AG04450 (cell line): ENCODE measurements at places on chromosomes 3 and 15. TPM values are rescaled to one million over a fixed set of nuclear protein-coding genes. Genes with fewer than 3 reads are reported as not detected.

The TRIM71 gene
- not detected in 2 replicates for polyA plus RNA-seq

The KLF15 gene
- 0.38 and 0.53 TPM in 2 replicates for polyA plus RNA-seq

The DNAJC13 gene
- polyA plus RNA-seq, result 37.5 and 50.5 TPM in 2 replicates

The MNS1 gene
- 1.3 and 1.9 TPM in 2 replicates for polyA plus RNA-seq

The LXN gene
- 281 and 347 TPM in 2 replicates for polyA plus RNA-seq

The CIP2A gene
- 5.6 and 6.2 TPM in 2 replicates for polyA plus RNA-seq

The CRYGS gene
- polyA plus RNA-seq, result 1.6 and 2.0 TPM in 2 replicates

The GPR27 gene
- polyA plus RNA-seq, result not detected in 2 replicates

The RAD51 gene
- polyA plus RNA-seq, result 5.1 and 6.0 TPM in 2 replicates

The LSMEM2 gene
- not detected in 2 replicates for polyA plus RNA-seq

GRCh38 chr3:180335050-180335449, 266.9 kb upstream of the TTC14 start:
- DNase-seq, result no peak

DNA sequence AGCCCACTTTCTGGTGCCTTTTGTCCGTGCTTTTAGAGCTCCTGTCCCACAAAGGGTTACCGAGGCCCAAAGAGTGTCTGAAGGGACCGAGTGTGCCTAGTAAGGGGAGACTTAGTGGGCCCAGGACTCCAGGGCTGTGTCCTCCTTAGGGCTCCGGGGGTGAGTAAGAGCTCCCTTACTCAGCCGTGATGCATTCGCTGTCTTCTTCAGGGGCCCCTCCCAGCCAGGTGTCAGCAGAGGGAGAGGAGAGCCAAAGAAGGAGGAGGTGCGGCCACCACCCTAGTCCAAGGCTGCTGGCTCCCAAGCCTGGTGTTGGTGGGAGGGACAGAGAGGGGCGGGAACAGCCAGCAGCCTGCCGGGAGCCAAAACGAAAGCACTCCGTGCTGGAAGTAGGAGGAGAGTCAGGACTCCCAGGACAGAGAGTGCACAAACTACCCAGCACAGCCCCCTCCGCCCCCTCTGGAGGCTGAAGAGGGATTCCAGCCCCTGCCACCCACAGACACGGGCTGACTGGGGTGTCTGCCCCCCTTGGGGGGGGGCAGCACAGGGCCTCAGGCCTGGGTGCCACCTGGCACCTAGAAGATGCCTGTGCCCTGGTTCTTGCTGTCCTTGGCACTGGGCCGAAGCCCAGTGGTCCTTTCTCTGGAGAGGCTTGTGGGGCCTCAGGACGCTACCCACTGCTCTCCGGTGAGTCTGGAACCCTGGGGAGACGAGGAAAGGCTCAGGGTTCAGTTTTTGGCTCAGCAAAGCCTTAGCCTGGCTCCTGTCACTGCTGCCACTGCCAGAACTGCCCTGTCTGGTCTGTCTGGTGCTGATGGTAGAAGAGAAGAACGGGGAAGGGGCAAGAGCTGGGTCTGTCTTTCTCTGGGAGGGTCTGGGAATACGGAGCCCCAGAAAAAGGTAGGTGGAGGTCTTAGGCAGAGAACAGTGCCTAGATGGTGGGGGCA, at the start of gene IL17RC:
IL17RC (plus strand) TSS at position 365 of the 947 bp plus-strand sequence; CDS start at position 583, 218 bp downstream.
- peak; percentile 39 for DNase-seq

DNA sequence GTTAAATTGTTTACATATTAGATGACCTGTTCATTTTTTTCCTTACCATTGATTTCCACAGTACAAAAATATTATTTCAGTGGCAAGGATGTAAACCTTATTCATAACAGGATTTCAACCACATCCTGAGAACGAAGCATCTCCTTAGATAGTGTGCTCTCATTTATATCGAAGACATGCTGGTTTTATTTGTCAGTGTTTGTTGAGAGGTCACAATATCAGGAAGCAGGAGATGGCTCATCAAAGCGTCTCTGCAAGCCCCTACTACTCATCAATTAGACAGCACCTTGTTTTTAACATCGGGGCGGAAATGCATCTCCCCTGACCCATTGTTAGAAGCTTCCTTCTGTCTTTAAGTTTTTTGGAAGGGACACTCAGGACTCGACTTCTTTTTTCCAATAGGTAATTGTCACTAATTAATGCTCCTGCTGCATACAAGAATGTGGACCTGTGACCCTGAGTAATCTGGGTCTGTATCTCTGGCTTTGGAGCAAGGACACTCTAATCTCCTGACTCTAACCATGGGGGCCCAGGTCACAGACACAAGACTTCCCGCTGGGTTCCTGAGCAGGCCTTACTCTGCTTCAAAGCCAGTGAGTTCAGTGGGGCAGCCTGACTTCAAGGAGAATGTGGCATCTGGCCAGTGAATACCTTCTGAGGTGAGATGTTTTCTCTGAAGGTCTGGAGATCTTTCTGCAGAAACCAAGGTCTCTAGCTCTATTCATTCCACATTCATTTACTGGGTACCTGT, 50.3 kb downstream of the MECOM start:
- no peak for DNase-seq

- no peak for DNase-seq
Observed at GRCh38 chr3:101077361-101078011, 84.3 kb upstream of the ABI3BP start.

- DNase-seq, result no peak
Observed at GRCh38 chr15:42368096-42368495, 8.8 kb downstream of the CAPN3 start.

DNA sequence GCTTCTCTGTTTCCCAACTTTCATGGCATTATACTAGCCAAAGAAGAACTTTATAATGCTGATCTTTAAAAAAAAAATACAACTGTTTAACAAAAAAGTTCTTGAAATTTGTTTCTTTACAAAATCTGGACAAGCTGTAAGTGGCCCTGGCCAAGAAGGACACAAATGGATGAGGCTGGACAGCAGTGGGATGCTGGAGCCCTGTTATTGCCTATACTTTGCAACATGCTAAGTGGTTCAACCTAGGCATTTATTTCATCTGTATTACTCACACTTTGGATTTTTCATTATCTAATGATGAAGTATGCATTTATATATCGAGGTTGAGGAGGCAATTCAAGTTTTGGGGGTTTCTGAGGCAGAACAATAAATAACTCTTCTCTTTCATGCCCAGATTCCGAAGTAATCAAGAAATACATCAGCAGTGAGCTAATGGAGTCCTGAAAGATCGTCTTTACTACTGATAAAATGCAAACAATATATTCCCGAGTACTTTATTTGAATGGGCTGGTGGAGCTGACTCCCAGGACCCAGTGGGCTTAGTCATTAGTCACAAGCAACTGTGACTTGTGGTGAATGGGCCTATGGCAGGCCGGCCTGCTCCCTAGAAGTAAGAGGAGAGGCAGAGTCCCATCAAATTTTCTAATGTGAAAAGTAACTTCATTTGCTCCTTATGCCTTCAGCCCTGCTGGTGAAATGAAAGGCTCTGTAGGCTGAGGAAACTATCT, 177.3 kb upstream of the DPH6 start:
- DNase-seq, result no peak

GRCh38 chr15:69172847-69173246, 12.4 kb downstream of the GLCE start:
- DNase-seq, result no peak

- DNase-seq, result no peak
Observed at GRCh38 chr3:42177068-42177800, 86.1 kb downstream of the TRAK1 start.

- no peak for DNase-seq
Observed at GRCh38 chr3:134037168-134037567, 7.4 kb upstream of the SLCO2A1 start.

GRCh38 chr3:72157748-72158638, 373.0 kb upstream of the PROK2 start:
- DNase-seq, result no peak

- DNase-seq, result peak; percentile 29
Observed at GRCh38 chr3:73365756-73366397, 258.9 kb downstream of the PDZRN3 start.

GRCh38 chr15:71780115-71780976, 30.0 kb upstream of the NR2E3 start:
- no peak for DNase-seq

DNA sequence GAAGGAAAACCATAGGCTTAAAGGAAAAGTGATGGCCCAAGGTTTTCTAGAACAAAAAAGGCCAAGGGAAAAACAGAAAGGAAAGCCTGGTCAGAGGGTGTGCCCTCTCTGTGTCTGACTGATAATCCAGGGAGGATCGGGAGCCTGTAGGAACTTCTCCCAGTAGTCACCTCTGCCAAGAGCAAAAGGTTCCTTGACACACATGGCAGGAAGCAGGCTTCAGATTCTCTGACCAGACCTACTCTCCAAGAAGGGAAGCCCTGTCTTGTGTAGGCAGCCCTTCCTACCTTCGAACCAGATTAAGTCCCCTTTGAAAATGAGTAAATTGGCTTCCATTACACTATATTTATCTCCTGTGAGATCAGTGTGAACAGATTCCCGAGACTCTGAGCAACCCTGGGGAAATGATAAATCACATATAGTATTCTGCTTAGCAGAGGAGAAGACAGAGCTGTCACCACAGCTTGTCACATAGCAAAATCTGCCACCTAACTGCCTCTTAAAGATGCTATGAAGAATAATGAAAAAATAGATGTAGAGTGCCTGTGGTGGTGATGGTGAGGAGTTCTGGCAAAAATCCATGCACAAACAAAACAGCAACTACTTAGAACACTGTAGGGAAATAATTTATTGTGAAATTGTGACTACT, 38.8 kb downstream of the PARP14 start:
- no peak for DNase-seq

DNA sequence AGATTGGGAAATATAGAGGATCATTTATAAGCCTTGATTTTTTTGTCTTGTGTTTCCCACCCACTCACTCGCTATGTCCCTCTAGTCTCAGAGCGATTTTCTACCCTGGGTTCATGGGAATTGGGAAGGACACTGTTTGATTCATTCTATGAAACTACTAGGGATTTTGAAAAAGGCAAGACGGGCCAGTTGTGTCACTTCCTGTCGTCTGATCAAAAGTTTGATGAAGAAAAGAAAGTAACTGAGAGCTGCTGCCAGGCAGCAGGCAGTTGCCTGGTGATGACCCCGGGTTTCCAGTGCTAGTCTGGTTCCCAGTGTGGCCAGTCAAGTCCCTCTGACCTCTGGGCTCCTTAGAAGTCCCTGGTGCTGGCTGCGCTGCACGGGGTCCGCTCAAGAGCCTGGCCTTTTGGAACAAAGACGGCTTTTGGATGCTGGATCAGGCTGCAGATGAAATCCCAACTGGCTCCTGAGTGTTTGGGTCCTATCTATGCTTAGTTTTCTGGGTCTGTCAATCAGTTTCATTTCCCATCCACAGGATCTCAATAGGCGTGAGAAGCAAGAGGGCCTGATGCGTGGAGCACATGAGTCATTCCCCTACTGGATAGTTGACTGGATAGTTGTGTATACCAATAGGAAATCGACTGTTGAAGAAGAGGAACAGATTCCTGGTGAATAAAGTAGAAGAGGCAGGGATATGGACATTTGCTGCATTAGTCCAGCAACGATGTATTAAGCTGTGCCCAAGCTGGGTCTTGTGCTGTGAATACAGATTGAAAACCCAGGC, 89.7 kb downstream of the EEFSEC start:
- DNase-seq, result no peak

DNA sequence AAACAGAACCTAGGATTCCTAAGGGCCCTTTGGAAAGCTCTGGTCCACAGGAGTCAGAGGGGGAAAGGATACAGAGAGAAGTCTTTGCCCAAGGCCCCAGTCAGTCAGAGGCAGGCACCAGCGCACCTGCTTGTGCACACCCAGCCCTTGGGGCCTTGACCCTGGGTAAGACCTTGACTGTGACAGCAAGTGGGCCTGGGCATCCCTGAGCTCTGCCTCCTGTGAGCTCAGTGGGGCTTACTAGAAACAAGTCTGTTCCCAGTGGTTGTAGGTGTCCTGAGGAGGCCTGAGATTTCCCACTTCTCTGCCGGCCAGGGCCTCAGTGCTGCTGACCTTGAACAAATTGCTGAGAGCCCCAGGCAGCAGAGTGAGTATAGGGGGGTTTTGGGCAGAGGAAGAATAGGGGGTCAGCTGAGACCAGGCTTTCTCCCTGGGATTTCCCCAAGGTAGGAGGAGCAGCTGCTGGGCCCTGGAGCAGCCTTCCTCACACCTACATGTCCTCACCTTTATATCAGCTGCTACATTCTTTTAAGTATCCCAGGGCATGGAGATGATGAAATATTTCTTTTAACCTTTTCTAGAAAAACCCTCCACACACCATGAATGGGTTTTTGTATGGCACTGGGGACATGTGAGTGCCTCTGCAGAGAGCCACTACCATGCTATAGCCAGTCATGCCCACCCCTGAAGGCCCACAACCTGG, 9.7 kb upstream of the DAG1 start:
- DNase-seq, result no peak

GRCh38 chr3:161042023-161042501, 63.1 kb downstream of the B3GALNT1 start:
- DNase-seq, result no peak

- DNase-seq, result no peak
Observed at GRCh38 chr3:16447135-16447534, 66.4 kb downstream of the RFTN1 start.

GRCh38 chr15:77191230-77191834, 120.4 kb upstream of the TSPAN3 start:
- DNase-seq, result no peak

GRCh38 chr15:50594311-50594710, 47.8 kb upstream of the USP50 start:
- DNase-seq, result no peak

DNA sequence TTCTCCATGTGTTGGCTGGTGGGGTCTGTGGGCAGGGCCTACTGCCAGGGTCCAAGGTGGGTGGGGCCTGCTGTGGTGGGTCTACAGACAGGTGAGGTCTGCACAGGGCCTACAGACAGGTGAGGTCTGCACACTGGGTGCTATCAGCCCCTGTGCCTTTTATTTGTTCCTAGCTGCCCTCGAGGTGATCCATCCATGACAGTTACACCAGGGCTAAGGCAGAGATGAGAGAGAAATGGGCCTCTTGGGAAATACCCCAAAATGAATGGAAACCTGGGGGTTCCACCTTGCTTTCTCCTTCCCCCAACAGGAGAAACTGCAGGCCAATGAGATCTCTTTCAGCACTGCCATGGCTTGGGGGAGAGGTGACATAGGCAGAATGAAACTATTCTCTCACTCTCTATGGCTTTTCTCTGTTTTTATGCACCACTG, 36.4 kb downstream of the CFAP100 start:
- no peak for DNase-seq

- no peak for DNase-seq
Observed at GRCh38 chr15:96332637-96333121, 2.2 kb downstream of the NR2F2 start.

GRCh38 chr3:67001086-67001861, 3.2 kb downstream of the KBTBD8 start:
- no peak for DNase-seq

DNA sequence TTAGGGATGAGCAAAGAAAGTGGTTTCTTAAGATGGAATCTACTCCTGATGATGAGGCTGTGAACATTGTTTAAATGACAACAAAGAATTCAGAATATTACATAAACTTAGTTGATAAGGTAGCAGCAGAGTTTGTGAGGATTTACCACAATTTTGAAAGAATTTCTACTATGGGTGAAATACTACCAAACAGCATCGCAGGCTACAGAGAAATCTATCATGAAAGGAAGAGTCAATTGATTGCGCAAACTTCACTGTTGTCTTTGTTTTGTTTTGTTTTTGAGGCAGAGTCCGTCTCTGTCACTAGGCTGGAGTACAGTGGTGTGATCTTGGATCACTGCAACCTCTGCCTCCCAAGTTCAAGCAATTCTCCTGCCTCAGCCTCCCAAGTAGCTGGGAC, 107.4 kb upstream of the SLC6A6 start:
- no peak for DNase-seq

GRCh38 chr3:15486979-15487378, 34.5 kb downstream of the COLQ start:
- no peak for DNase-seq
